ENCODE measurements at places on chromosomes 3 and 15.

DNA sequence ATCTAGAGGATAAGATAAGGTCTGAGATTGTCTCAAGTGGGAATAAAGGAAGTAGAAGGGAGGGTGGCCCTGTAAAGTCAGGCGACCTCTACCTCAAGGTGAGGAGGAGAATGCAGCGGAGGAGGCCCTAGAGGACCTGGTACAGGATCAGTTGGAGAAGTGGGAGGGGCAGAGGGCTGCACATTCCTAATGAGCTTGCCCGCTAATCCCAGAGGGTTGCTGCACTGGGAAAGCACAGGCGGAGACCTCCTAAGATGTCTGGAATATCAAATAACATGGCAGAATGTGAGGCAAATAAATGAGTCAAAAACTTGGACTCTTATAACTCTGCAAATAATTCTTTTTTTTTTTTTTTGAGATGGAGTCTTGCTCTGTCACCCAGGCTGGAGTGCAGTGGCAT lies 30.2 kb upstream of the VPS8 start:
- no peak for DNase-seq

GRCh38 chr15:99909592-99910295 lies 176.5 kb upstream of the LYSMD4 start:
- DNase-seq, result no peak

- no peak for DNase-seq
Observed at GRCh38 chr3:182632077-182632393, 161.3 kb upstream of the ATP11B start.

DNA sequence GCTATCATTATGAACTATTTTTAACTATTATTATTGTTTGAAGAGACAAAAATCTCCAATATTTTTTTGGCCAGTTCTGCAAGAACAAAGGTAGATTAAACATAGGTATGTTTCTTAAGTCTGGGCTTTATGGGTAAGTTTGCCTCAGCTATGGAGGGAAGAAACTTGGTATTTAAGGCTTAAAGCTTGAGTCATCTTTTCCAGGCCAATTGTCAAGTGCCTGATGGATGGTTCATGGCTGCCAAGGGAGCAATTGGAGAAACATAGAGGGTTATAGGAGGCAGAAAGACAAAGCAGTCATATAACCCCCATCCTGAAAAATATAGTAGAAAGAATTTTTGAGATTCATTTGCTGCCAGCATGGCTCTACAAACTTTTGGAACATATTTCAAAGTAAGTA lies 7.2 kb upstream of the STAC start:
- DNase-seq, result no peak

- no peak for DNase-seq
Observed at GRCh38 chr3:116118475-116119169, 326.7 kb downstream of the LSAMP start.

DNA sequence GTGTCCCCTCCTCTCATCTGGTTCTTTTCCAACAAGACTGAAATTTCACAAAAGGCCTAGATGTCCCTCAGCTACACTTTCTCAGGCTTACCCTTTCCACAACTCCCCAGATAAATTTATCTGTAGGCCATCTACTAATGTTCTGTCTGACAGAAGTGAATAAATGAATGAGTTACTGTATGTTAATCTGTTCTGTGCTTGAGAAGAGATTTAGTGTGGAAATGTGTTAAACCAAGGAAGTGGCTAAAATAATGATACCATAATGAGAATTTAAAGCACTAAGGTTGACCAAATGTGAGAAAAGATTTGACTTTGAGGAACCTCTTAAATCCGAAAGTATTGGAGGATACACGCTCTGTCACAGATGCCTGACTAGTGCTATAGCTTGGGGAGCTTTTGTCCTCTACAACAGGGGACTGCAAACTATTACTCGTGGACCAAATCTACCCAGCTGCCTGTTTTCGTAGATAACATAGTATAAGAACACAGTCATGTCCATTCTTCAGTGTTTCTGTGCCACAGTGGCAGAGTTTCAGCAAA lies 74.8 kb upstream of the P2RY1 start:
- no peak for DNase-seq

GRCh38 chr3:161423911-161424522 lies 52.7 kb upstream of the SPTSSB start:
- no peak for DNase-seq

- no peak for DNase-seq
Observed at GRCh38 chr3:193016437-193016901, 98.8 kb upstream of the MB21D2 start.

DNA sequence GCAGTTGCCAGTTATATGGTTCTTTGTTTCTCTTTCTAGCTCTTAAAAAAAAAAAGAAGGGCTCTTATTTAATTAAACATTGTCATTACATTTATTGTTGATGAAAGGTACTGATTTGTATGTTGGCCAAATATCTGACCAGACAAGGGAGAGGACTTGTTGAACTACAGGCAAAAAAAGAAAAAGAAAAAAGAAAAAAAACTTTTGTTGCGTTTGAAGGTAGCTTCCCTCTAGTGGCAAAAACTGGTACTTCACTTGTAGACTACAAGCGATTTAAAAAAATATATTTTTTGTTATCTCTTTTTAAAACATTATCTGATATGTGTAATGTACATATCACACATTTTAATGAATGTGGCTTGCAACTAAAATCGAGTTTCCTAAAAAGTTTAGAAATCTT lies 280.6 kb downstream of the ROBO2 start:
- no peak for DNase-seq

- no peak for DNase-seq
Observed at GRCh38 chr15:101046826-101047225, 127.7 kb downstream of the LRRK1 start.

GRCh38 chr15:71116942-71117341 lies 1.7 kb downstream of the THSD4 start:
- no peak for DNase-seq

DNA sequence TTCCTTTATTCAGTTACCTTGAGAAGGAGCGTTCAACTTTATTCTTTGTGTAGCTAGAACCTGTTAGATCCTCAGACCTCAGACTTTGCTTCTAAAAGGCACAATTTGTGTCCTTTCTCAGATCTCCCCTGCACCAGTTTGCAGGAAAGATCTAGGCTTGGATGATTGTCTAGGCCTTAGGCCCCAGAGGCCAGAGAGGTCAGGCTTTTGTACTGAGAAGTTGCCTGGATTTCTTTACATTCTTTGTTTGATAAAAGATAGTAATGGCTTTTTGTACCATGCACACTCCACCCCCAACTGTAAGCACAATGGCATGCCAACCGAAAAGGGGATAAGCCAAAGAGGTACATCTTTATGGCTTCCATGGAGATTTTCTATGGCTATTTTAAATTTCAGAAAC lies 719.6 kb upstream of the NR2F2 start:
- no peak for DNase-seq

DNA sequence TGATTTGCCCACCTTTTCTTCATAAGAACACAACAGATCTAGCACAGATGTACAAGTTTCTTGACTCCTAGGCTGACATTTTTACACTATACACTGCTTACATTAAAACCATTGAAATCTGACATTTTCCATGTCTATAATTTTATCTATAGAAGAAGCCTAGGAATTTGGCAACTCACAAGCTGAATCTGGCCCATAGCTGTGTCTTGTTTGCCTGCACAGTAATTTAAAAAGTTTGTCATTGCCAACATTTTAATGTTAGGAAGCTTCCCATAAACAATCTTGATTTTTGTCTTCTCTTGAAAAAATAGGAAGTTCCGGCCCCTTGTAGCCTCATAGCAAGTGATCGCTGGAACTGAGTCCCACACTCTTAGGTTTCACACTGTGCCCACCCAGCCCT lies 394.6 kb upstream of the AZI2 start:
- DNase-seq, result no peak

- no peak for DNase-seq
Observed at GRCh38 chr15:68821841-68822381, 1.2 kb upstream of the ANP32A start.

DNA sequence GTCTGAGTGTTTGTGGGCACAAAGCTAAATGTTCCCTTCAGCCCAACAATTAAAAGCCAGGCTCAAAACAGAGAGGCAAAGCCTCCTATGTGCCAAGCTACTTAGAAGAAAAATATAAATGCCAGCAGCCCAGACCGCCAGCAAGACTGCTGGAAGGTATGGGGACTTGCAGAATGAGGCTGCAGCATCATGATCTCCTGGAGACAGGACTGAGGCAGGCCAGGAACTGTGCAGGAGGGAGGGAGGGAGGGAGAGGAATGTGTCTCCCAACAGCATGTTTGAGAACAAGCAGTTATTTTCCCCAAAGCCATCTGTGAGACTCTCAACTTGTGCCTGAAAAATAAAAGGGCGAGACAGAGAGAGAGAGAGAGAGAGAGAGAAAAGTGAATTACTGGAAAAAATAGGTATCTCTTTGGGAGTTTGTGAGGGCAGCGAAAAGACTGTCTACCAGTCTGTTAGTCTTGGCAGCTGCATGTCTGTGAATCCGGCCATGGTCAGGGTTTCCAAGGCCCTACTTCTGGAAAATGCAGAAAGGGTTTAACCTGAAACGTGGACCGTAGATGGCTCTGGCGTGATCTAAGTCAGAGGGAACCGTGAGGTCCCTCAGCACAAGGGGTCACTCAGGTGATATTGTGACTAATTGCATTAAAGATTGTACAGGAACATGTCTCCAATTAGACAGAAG lies 139.7 kb upstream of the COL8A1 start:
- DNase-seq, result no peak

DNA sequence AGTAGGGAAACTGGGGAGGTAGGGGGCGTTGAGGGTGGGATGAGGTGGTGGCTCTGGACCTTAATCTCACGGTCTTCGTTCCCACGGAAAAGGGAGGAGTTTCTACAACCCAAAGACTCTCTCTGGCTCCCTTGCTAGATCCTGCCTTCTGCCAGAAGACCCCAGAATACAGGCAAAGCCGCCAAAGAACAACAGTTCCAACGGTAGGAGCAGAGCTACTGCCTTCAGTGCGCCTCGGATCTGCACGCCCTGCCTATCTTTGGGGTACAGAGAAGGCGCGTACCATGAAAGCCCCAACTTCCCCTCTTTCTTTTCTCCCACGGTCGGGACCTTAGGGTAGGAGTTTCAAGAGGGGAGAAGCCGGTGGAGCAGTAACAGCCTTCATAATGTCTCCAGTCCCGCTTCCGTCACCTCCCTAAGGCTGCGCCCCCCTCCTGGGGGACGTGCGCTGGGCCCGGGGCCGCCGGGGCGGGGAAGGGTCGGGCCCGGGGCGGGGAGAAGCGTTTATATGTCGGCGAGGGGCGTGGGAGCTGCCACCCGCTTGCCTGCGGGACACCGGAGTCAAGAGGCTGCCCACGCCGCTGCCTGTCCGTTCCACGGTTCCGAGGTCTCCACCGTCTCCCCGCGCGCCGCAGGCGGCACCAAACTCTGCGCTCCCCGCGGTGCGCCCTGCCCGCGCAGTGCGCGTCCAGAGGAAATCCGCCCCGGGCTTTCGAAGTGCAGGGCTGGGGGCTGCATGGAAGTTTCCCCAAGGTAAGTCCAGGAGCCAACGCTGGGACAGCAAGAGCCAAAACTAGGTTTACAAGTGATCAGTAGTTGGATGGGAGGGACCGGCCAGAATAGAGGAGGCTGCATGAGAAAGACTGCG lies at the start of gene COL6A6:
COL6A6 (plus strand) TSS at position 533 of the 868 bp plus-strand sequence. CDS start 43,188 bp downstream, outside the sequence.
- no peak for DNase-seq

- no peak for DNase-seq
Observed at GRCh38 chr3:102098130-102098885, 249.0 kb downstream of the NFKBIZ start.

GRCh38 chr3:42071904-42072812 lies 19.0 kb upstream of the TRAK1 start:
- DNase-seq, result peak; percentile 94

DNA sequence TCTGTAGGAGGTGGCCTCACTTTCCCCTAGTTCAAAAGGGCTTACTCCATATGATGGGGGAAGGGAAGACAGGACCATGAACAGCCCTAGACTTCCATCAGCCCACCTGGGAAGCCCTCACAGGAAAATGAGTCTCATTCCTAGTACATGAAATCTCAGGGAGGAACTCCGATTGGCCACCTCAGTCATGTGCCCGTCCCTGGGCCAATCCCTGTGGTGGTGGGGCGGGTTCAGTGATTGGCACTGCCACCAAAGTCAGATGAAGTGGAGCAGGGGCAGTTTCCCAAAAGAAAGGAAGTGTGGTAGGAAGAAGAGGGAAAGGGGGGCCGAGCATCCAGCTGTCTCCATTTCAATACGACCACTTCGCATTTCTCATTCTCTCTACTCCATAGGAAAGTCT lies 25.9 kb upstream of the GP9 start:
- DNase-seq, result no peak

Data from breast epithelium (tissue), 4 donors.